ENCODE measurements at places on chromosomes 6 and 20. TPM values are rescaled to one million over a fixed set of nuclear protein-coding genes. Genes with fewer than 3 reads are reported as not detected.

The SMOC2 gene
- 6.5 TPM for total RNA-seq

The SALL4 gene
- 218 TPM for total RNA-seq

The SRMS gene
- 0.50 TPM for total RNA-seq

The HFE gene
- total RNA-seq, result 0.63 TPM

The ABHD16B gene
- total RNA-seq, result not detected

The RSPO3 gene
- total RNA-seq, result not detected

The LINC00237 gene
- 0.31 TPM for total RNA-seq

DNA sequence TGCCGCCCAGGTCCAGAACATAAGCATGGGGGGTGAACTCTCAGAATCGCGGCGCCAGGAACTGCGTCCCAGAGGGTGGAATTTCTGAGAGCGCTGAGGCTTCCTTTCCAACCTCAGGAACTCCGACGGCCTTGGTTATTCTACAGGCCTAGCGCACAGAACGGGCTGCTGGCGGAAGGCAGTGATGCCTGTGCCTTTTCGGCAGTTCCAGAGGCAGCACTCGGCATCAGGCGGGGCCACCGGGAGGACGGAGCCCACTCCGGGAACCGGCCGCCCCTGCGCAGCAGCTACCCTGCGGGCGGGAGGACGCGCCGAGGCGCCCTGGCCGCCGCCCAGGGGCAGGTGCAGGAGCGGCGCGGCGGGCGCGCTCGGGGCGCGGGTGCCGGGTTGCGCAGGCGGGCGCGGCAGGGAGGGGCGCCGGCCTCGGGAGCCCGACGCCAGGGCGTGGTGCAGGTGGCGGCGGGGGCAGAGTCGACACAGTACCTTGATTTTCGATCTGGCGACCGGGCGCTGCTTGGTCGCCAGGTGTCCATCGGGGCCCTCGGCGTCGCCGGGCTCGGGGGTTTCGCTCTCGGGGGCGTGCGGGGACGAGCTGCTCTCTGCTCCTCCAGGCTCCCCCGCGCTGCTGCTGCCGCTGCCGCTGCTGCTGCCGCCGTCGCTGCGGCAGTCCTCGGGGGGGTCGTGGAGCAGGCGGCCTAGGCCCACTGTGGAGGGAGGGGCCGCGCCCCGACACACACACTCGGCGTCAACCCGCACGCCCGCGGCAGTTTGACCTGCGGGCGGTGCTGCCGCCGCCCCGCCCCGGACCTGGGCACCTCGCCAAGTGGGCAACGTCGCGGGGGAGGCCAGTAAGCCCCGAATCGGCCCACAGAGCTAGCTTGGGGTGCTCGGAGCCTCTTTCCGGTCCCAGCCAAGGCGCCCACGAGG is 1.3 kb downstream of the OVOL2 start:
- peak; percentile 56 for DNase-seq
- no peaks in the 10 kb centered on the region for H3K36me3 ChIP-seq
- peaks cover 30% of the 10 kb centered on the region for H3K4me1 ChIP-seq
- H3K4me3 ChIP-seq, result peak overlapping the region; percentile 92
- peaks cover 49% of the 10 kb centered on the region for H3K27me3 ChIP-seq
- H3K27ac ChIP-seq, result no peak overlapping the region

- no peak for DNase-seq
- peaks cover 19% of the 10 kb centered on the region for H3K4me1 ChIP-seq
- H3K4me3 ChIP-seq, result no peak overlapping the region
- H3K27ac ChIP-seq, result 0 out of 2 replicates have a peak overlapping the region, but pooled peaks have one; percentile 4
- H3K36me3 ChIP-seq, result peaks cover 7% of the 10 kb centered on the region
Measured at GRCh38 chr20:38049800-38050199, 16.3 kb downstream of the RPRD1B start.

- H3K4me1 ChIP-seq, result peaks cover 8% of the 10 kb centered on the region
- peaks cover 4% of the 10 kb centered on the region for H3K36me3 ChIP-seq
- no peaks in the 10 kb centered on the region for H3K27me3 ChIP-seq
- H3K4me3 ChIP-seq, result no peak overlapping the region
Measured at GRCh38 chr6:145887969-145888368, 73.4 kb upstream of the FBXO30 start.

GRCh38 chr20:10848810-10849370 is 175.1 kb upstream of the JAG1 start:
- no peaks in the 10 kb centered on the region for H3K27me3 ChIP-seq
- peak; percentile 60 for DNase-seq
- no peak overlapping the region for H3K4me3 ChIP-seq
- H3K27ac ChIP-seq, result no peak overlapping the region
- H3K36me3 ChIP-seq, result no peaks in the 10 kb centered on the region

GRCh38 chr6:30893666-30894065 is 9.3 kb downstream of the DDR1 start:
- no peak overlapping the region for H3K4me3 ChIP-seq
- H3K27ac ChIP-seq, result no peak overlapping the region
- peaks cover 12% of the 10 kb centered on the region for H3K36me3 ChIP-seq
- H3K4me1 ChIP-seq, result no peaks in the 10 kb centered on the region
- no peak for DNase-seq

DNA sequence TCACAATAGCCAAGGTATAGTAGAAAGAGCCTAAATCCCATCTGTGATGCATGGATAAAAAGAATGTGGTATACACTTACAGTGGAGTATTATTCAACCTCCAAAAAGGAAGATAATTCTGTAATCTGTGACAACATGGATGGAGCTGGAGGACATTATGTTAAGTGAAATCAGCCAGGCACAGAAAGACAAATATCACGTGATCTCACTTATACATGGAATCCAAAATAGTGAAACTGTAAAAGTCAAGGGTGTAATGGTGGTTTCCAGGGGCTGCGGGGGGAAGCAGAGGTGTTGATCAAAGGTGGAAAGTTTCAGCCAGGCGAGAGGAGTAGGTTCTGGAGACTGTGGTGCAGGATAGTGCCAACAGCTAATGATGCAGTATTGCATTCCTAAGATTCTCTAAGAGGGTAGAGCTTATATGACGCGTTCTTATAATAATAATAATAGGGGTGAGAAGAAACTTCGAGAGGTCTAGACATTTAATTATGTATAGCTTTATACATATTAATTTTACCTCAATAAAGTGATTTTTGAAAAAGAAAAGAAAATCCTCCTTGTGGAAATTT is 246.1 kb downstream of the FOXA2 start:
- no peak overlapping the region for H3K4me3 ChIP-seq
- no peak for DNase-seq
- H3K27me3 ChIP-seq, result peaks cover 11% of the 10 kb centered on the region

DNA sequence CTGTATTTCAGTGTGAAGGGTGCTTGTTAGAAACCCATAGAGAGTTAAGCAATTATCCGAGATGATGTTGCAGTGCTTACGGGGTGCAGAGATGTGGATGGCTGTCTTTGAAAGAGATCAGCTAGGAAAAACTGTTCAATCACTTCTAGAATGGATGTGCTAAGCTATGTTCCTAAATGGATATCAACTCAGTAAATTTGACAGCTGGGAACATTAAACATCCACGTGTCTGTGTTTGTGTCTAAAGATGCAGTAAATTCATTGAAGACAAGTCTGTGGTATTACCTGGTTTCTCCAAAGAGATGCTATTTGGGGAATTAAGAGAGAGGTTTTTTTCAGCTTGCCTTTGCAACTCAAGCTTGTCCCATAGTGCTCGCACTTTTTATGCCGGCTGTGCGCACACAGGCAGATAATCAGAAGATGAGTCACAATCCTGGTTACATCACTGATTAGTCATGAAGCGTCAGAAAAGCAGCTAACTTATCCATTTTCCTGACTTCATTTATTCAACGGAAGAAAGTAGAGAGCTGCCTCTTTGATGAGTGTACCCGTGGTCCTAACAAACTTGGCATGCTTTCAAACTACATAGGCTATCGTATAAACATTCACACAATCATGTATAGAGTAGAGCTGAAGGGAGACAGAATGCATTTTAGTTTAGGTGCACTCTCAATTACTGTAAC is 691.7 kb upstream of the SLC35B3 start:
- H3K27me3 ChIP-seq, result no peaks in the 10 kb centered on the region
- H3K4me3 ChIP-seq, result no peak overlapping the region
- no peaks in the 10 kb centered on the region for H3K4me1 ChIP-seq
- DNase-seq, result no peak
- no peaks in the 10 kb centered on the region for H3K36me3 ChIP-seq

DNA sequence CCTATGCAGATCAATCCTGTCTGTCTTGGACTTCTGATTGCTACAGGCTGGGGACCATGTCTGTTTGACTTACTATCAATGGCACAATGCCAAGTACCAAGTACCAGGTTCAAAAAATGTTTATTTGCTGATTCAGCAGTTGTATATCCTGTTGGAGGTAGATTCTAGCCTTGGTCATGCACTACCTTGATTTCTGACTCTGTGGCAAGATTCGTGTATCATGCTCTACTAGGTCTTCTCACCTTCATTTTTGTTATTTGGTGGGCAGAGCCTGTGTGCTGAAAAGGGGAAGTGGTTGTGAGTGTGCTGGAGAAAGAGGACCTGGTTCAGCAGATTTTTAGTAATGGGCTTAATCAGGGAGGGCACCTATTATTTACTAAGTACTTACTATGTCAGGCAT is 192.4 kb upstream of the MYLIP start:
- no peaks in the 10 kb centered on the region for H3K4me1 ChIP-seq
- H3K4me3 ChIP-seq, result no peak overlapping the region
- no peaks in the 10 kb centered on the region for H3K36me3 ChIP-seq
- no peaks in the 10 kb centered on the region for H3K27me3 ChIP-seq
- H3K27ac ChIP-seq, result no peak overlapping the region
- no peak for DNase-seq
